ENCODE measurements at places on chromosomes 5 and 9. TPM values are rescaled to one million over a fixed set of nuclear protein-coding genes. Genes with fewer than 3 reads are reported as not detected.

The SMIM23 gene
- total RNA-seq: not detected

The C5orf63 gene
- total RNA-seq: 8.9 TPM

The TMEM252 gene
- not detected for total RNA-seq

The PSD2 gene
- 17.5 TPM for total RNA-seq

The WDR55 gene
- total RNA-seq: 11.7 TPM

The NREP gene
- 555 TPM for total RNA-seq

Measured in spinal cord (tissue), 10 donors.